ENCODE measurements at places on chromosomes 2 and 18.

DNA sequence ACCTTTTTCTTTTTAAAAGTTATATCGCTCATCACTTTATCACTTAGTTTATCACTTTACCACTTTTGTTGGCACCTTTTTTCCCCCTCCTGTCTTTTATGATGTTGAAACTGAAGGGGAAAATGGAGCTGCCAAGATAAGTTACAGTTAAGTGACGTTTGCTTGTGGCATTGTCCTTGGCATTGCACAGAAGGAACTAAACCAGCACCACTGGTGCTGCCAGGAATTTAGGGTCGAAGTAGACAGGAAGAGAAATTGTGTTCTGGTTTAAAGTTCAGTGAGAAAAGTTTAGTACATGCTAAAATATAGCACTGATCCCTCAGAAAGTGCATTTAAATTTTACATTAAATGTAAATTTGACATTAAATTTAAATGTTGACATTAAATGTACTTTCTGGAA, 49.9 kb downstream of the MYO1B start:
- DNase-seq, result no peak

DNA sequence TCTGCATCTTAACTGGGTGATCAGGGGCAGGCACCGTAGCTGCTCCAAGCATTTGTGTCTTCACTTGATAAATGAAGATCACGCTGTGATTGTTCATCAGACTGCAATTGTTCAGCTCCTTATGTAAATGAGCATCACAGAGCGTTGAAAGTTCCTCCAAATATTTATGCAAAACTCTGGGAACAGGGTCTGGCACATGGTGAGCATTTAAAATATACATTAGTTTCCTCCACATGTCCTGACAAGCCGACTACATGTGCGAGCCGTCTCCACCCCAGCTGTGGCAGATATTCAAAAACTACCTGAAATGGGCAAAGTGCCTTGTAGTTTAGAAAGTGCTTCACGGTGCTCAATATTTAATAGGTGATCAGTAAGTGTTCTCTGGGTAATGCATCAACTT, 175.1 kb upstream of the ID2 start:
- DNase-seq, result no peak

- DNase-seq, result no peak
Measured at GRCh38 chr2:180021850-180022249, 14.8 kb upstream of the CWC22 start.

DNA sequence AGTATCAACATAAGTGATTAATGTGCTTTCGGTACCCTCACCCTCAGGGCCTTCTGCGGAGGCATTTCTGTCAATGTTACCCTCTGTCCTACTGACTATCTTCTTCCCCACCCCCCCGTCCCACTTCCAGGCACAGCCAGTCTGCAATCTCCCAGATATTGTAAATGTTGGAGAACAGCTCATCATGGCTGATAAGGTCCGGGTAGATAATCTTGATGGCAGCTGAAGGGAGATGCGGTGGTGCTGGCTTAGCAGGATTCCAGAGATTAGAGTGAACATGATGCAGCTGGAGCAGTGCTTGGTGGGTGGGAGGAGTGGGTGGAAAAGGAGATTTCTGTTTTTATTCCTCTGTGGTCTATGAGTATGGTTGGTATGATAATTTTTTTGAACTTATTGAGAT, 15.5 kb downstream of the GTF2A1L start:
- DNase-seq, result no peak

DNA sequence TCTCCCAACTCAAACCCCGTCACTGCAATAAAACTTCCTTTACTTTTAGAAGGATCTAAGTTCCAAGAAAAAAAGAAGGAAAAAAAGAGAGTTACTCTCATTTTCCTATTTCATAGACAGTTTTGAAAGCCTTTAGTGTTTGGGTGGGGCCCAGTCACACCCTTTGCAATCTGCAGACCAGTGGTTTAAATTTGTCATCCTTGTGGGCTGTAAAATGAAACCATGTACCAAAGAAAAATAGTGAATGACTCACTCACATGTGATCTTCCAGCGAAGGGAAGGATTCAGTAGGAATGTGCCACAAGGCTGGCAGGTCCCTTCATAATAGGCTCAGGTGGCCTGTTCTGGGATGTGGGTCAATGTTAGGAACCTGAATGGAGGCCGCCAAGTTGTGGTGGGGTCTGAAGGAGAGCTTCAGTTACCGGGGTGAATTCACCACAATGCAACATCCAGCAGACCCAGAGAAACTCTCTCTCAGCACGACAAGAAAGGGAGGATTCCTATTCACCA, 28.3 kb downstream of the ANXA4 start:
- peak; percentile 66 for DNase-seq

- DNase-seq, result no peak
Measured at GRCh38 chr18:63831080-63831788, 56.0 kb downstream of the SERPINB7 start.

- DNase-seq, result no peak
Measured at GRCh38 chr2:9665898-9666297, 35.1 kb upstream of the YWHAQ start.

DNA sequence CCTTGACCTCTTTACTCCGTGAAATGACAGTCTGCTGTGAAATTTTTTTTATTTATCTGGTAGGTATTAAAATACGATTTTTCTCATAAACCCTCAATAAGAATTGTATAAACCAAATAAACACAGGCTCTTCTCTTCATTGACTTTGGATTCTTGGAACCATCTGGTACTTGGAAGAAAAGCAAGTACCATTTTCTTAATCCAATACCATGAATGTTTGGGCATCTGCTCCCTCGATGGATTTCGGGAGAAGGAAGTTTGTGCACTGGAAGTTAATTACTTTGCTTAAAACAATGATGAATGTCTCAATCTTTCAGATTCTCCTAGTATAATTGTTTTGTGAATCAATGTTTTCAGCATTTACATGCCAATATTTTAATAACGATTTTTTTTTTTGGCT, 5.3 kb upstream of the SCG2 start:
- DNase-seq, result no peak

- DNase-seq, result no peak
Measured at GRCh38 chr2:31581124-31581795, 522 bp upstream of the SRD5A2 start.

DNA sequence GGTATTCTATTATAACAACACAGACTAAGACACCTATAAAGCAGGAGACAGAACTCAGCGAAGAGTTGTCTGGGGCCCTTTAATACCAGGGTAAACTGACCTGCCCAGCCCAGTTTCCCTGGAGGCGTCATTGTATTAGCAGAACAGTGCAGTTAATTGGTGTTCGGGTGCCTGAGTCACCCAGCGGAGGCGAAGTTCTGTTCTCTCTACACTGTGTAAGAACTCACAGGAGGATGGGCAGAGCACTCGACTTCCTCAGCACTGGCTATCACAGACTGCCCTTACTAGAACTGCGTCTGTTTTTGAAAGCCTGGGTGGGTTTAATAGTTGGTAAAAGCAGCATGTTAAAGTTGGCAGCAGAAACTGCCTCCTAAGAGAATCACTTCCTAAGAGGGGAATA, 106.5 kb upstream of the ATP8B1 start:
- peak; percentile 64 for DNase-seq

GRCh38 chr18:40035966-40036365, 1919.1 kb upstream of the PIK3C3 start:
- DNase-seq, result no peak

DNA sequence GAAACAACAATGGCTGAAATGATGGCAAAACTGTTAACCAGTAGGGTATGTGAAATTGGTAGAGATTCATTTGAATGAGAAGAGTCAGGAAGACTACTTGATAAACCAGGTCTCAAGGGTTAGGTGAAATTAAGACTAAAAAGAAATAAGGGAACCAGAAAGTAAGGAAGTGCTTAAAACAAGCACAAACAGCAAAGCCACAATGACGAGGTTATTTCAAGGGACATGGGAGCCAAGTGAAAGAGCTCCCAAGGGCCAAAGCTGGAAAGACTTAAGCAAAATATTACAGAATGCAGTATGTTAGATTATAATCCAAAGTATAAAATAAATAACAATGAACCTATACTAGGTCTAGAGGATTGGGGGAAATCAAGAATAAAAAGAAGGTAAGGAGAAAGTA, 19.3 kb upstream of the CD302 start:
- DNase-seq, result no peak

DNA sequence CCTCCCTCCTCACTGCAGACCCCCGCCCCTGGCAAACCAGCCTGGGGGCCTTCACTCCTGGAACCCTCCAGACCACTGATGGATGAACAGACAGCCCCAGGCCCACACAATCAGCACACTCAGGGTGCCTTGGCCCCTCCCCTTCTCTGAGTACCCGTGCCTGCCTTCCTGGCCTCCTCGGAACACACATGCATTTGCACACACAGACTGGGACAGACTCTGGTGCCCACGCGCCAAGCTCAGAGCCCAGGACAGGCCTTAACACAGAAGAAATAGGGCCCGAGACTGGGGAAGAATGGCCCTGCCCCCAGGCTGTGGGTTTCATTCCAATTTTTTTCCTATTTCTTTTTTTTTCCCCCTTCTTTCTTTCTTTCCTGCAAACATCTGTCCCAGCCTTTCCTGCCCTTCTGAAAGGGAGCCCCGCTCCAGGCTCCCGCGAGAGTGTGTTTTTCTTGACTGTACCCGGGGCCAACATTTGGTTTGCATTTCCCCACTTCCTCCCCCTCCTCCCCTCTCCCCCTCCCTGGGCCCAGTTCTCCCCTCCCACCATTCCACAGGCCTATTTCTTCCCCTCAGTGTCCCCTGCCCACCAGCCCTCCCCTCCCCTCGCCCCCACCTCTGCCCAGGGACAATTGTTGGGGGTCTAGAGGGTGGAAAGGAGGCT, 618 bp upstream of the TNS1 start:
- DNase-seq, result no peak

DNA sequence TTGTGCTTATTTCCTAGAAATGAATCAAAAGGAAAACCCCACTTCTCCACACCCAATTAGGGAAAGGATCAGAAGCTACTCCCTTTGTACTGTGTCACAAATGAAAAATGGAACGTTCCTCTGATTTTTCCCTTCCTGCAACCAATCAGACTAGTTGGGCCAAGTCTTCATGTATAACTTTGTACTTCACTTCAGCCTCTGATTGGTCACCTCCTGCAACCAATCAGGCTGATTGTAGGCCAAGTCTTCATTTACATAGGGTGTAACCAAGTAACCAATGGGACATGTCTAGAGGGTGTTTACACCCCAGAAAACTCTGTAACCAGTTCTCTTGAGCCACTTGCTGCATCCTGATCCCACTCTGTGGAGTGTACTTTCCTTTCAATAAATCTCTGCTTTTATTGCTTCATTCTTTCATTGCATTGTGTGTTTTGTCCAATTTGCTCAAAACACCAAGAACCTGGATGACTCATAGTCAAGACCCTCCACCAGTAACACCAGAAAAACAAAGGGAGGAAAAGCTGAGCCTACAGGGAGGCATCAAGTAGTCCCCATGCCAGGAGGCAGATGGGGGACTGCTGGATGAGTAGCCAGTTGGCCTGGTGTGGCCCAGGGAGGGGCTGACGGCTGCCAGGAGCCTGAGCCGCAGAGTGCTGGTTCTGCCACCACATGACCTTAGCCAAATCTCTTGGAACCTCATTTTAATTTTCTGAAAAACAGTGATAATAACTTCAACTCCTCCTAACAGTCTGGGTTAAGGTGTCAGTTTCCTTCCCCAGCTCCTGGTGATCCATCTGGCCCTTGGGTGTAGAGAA, 46.1 kb downstream of the SOWAHC start:
- DNase-seq, result no peak

- DNase-seq, result no peak
Measured at GRCh38 chr2:98880266-98881152, 55.5 kb downstream of the CRACDL start.

GRCh38 chr2:61177727-61178549, 15.9 kb downstream of the C2orf74 start:
- DNase-seq, result no peak

GRCh38 chr18:45237343-45238098, 377.8 kb upstream of the SLC14A2 start:
- no peak for DNase-seq

DNA sequence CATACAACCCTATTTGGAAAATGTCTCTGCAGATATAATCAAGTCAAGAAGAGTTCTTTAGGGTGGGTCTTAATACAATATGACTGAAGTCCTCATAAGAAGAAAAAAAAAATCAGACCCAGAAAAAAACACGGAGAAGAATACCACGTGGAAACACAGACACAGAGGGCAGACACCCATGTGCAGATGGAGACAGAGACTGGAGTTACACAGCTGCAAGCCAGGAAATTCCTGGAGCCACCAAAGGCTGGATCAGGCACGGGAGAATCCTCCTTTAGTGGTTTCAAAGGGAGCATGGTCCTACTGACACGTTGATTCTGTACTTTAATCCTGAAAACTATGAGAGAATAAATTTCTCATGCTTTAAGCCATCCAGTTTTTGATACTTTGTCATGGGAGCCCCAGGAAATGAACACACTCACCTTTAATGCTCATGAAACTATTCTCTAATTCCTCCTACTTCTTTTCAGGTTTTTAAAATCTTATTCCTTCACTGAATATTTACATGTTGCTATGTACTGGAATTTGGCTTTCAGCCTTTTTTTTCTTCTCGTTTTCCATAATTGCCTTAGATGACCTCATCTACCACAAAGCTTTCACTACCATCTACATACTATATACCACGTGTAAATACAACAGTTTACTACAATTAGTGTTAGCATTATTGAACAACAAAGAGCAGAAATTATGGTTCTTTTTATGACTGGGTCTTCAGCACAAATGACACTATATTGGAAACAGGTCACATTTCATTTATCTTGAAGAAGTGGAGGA, 529.1 kb downstream of the IRS1 start:
- no peak for DNase-seq

- no peak for DNase-seq
Measured at GRCh38 chr18:66156946-66157687, 406.3 kb downstream of the CDH7 start.

- DNase-seq, result no peak
Measured at GRCh38 chr2:74024216-74024615, 39.5 kb downstream of the TET3 start.

- DNase-seq, result no peak
Measured at GRCh38 chr2:127906206-127906926, 20.6 kb upstream of the AMMECR1L start.

Measured in epithelial cell of prostate (primary cell).